ENCODE measurements at places on chromosomes 16 and 17. TPM values are rescaled to one million over a fixed set of nuclear protein-coding genes. Genes with fewer than 3 reads are reported as not detected.
A peak's percentile ranks its signal among the peaks of the same experiment; 100 is the strongest.

ACSM2A gene
- total RNA-seq, result not detected

GJC1 gene
- not detected for total RNA-seq

RHBDF1 gene
- not detected for total RNA-seq

RNF112 gene
- total RNA-seq, result 0.54 TPM

FBXW10 gene
- not detected for total RNA-seq

DNA sequence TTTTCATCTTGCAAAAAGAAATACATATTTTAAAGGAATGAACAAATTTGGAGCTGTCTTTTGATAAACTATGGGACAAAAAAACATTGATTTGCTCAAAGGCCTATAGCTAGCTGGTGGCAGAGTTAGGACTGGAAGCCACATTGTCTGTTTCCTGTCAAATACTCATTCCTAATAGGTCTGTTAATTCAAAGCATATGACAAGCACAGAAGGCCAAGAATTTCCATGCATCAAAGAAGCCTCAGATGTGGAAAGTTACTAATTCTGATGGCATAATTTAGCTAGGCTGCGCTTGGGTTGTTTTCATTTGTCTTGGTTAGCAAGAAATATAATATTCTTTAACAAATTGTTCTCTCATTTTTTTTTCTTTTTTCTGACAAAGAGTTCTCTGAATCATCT, 98.0 kb downstream of the CDK5R1 start:
- DNase-seq, result no peak

GRCh38 chr16:89721546-89722391, 432 bp downstream of the ZNF276 start:
- DNase-seq, result peak; percentile 74

GRCh38 chr16:73965591-73965990, 331.0 kb upstream of the PSMD7 start:
- no peak for DNase-seq

- DNase-seq, result no peak
Observed at GRCh38 chr17:44940317-44940716, 7.3 kb downstream of the KIF18B start.

DNA sequence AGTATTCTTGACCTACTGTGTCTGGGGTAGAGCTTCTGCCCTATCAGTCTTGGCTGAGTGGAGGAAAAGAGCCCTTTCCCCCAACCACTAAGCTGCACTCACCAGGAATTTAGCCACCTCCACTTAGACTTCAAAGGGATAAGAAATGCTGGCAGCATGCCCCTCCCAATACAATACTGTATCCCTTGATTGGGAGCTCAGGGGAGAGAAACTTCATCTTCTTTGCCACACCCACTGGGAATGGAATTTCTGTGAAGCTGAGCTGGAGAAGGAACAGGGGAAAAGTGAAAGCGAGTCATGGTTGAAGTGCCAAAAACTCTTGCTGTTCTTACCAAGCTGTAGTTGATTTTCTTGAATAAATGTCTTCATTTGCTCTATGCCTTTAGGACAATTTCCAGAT, 68.8 kb downstream of the CEP112 start:
- DNase-seq, result no peak

DNA sequence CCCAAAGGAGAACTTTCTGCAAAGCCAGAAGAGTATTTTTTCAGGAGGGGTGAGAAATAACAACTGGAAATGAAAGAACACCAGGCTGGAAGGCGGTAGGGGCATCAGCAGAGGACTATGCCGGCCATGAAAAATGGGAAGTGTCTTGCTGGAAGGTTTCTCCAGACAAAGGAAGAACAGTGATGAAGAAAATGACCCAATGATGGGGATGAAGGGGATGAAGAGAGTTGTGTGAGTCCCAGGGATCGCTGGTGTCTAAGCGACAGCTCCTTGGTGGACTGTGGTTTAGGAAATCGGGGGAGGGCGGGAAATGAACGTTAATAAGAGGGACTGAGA, 623 bp downstream of the TTLL6 start:
- no peak for DNase-seq

DNA sequence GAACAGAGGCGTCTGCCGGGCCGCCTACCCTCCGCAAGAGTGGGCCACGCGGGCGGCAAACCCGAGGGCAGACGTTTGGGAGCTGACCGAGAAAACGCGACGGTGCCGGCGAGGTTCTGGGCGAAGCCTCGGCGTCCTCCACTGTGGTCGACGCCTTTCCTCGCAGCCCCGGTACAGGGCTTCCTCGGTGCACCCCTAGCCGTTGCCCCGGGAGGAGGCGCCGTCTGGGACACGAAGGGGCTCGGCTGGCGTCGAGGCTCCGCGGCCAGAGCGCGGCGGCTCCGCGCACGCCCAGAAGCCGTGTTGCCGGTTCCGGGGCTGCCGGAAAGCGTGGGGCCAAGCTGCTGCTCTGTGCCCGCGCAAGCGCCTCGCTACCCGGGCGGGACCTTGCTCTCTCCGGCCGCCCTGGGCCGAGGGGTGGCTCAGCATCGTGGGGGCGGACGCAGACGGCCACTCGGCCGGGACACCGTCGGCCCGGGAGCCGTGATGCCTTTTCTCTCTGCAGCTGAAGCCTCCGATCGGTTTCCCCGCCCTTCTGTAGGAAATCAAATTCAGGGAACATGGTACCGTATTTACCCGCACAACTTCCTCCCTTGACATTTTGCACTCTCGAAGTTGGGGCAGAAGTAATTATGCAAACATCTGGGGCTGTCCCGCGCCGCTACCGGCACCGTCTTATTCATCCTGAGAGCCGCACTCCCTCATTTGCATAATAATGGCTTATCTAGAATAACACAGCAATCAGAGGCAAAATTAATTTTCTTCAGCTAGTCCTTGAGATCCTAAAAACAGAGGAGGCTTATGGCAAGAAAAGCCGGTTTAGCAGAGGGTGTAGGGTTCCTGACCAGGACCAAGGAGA, 7.3 kb upstream of the CBX8 start:
- DNase-seq, result peak; percentile 70
